ENCODE measurements at places on chromosomes 1 and 21.

DNA sequence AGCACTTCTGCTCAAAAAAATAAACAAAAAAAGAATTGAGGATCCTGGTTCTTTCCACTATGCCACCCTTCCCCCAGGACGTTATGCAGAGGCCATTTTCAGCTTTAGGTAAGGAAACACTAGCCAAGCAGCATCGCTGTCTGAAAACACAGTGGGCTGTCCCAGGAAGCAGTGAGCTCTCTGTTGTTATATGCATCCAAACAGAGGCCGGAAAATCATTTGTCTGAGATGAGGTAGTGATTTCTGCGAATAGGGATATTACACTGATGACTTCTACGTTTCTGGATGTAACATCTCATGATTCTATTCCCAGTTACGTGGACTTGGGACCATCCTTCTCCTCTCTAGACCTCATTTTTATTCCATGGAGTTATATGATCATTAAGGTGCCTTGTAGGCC lies 137.2 kb downstream of the OMA1 start:
- no peak for DNase-seq

GRCh38 chr1:10986525-10986890 lies 25.9 kb upstream of the TARDBP start:
- no peak for DNase-seq

DNA sequence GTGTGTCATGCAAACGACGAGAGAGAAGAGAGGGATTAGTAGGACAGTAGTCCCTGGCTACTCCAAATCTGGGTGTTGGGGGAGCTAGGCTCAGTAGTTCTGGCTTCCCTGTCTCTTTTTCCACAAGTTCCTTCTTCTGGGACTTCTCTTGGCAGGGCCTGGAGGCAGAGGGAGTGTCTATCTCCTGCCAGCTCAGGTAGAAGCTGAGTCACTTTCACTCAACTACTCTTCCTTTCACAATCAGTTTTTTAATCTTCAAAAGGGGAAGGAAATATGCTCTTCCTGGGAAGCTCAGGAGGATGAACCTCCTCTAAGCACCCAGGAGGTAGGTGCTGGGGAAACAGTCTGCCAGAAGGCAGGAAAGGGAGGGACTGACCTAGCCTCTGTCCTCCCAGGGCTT lies 35.2 kb upstream of the MAGOH start:
- peak; percentile 87 for DNase-seq

- DNase-seq, result no peak
Measured at GRCh38 chr1:151039521-151039920, 3.1 kb downstream of the BNIPL start.

Data from epithelial cell of esophagus (primary cell).